HAP-1 (cell line): ENCODE measurements at places on chromosomes 4 and X.
A peak's percentile ranks its signal among the peaks of the same experiment; 100 is the strongest.

- no peak for DNase-seq
These were observed 135.1 kb upstream of the ATP6AP2 start for GRCh38 chrX:40445691-40446090.

GRCh38 chr4:17468619-17469221, 43.2 kb downstream of the QDPR start:
- DNase-seq = peak; percentile 30

GRCh38 chrX:52082578-52082977, 13.6 kb upstream of the MAGED4B start:
- DNase-seq = no peak

GRCh38 chr4:157983300-157983699, 189.5 kb downstream of the GASK1B start:
- no peak for DNase-seq

- DNase-seq = no peak
These were observed 30.0 kb downstream of the CTBP1 start for GRCh38 chr4:1218634-1219565.

DNA sequence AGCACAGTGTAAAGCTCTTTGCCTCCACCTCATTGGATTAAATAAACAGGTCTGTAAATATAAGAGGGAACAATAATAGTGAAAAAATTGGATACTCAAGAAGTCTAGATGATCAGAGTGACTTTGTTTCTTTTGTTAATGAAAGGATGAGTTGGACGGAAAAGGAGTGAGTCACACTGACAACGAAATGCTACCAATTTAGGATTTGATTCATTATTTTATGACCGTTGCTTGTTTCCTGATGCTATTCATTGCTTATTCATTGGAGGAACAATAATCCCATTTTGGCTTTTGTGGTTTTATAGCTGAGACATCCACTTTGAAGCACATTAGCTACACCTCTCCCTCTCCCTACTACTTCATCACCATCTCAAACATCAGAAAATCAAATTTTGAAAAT, 74.4 kb upstream of the DYNLT3 start:
- no peak for DNase-seq

- DNase-seq = no peak
These were observed 163.5 kb downstream of the PPP3CA start for GRCh38 chr4:101183666-101184373.

- DNase-seq = no peak
These were observed 5.0 kb upstream of the NSD2 start for GRCh38 chr4:1866189-1866661.
